GM19239 (cell line): ENCODE measurements at places on chromosomes 5 and 9.

GRCh38 chr9:83526211-83526610 is 12.0 kb downstream of the FRMD3 start:
- DNase-seq, result no peak

DNA sequence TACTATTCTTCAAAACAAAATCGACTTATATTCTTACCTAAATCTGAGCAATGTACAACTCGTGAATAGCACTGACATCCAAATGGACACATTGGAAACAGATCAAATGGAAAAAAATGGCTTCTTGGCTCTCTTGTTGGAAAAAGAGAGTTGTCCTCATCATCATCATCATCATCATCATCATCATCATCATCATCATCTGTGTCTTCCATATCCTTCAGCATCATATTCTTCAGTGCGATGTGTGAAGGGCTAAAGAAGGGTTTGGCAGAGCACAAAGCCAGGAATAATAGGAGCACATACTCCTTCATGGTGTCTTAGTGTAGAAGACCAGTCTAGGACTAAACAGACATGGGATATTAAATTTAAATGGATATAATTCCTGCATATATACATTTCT is 7.7 kb downstream of the ASPN start:
- no peak for DNase-seq

GRCh38 chr9:134955156-134955555 is 37.4 kb upstream of the FCN1 start:
- no peak for DNase-seq

- no peak for DNase-seq
Observed at GRCh38 chr5:73298772-73299630, 126.0 kb downstream of the TMEM174 start.

GRCh38 chr5:14569948-14570691 is 11.5 kb upstream of the OTULINL start:
- no peak for DNase-seq

DNA sequence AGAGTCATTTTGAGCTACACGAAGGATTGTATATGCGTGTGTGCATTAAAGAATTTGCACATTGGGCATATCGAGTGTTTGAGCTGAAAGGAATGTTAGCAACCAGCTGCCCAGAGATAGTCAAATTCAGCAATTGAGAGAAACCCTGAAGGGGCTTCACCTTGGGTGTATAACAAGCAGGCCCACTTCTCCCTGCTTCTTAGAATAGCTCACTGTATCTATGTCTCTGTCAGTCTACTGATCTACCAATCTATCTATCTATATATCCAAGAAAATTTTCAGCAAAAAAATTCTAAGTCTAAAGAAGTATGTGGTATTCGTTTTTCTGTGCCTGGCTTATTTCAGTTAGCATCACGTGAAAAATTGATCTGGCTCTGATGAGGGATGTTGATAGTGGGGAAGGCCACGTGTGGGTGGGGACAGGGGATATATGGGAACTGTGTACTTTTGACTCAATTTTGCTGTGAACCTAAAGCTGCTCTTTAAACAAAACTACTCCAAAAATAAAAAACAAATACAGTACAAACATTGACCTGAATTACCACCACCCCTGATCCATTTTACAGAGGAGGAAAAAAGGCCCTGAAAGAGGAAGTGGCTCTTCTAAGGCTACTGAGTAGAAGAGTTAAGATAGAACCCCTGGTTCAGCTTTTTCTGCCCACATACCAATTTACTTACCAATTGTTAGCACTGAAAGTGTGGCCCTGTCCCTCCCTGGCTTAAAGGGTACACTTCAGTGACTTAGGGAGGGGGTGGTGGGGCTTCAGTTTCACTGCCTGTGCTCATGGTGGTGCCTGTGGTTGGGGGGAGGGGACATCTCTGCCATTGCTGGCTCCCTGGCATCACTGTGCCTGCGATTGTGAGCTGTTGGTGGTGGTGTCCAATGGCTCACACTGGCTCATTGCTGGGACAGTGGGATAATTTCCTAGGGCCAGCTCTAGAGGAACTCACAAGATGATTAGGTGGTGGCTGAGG is 141.8 kb downstream of the DOCK2 start:
- peak; percentile 26 for DNase-seq

GRCh38 chr9:33458444-33458843 is 11.1 kb upstream of the AQP3 start:
- DNase-seq, result peak; percentile 47

GRCh38 chr5:34682926-34683623 is 26.9 kb downstream of the RAI14 start:
- no peak for DNase-seq

GRCh38 chr5:61625137-61625561 is 293.1 kb downstream of the ZSWIM6 start:
- DNase-seq, result no peak

- no peak for DNase-seq
Observed at GRCh38 chr5:27377626-27378025, 339.2 kb upstream of the CDH9 start.

GRCh38 chr5:143454936-143455516 is 51.5 kb upstream of the NR3C1 start:
- no peak for DNase-seq

GRCh38 chr5:41334758-41335157 is 121.4 kb upstream of the C6 start:
- no peak for DNase-seq

DNA sequence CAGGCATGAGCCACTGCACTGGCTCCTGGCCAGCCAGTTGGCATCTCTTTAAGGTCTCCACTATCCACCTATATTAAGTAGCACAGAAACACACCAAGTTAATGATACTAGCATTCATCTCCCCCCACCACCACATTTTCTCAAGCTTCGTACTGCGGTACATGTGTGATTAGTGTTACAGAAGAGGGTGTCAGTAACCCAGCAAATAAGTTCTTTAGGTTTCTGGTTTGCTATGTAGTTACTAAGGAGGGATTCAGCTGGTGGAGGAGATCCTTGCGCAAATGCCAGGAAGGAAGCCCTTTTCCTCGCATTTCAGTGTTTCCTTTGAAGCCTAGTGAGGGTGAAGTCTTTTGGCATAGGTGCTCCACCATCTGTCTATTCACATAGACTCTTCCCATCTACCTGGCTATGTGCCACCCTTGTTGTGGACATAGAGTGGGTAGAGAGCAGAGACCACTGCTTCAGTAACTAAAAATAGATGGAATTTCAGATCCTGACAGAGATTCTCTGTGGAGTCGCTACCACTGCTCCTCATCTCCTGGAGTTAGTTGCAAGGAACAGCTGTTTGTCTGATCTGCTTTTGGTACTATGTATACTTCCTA is 16.7 kb downstream of the UBE2D2 start:
- no peak for DNase-seq

DNA sequence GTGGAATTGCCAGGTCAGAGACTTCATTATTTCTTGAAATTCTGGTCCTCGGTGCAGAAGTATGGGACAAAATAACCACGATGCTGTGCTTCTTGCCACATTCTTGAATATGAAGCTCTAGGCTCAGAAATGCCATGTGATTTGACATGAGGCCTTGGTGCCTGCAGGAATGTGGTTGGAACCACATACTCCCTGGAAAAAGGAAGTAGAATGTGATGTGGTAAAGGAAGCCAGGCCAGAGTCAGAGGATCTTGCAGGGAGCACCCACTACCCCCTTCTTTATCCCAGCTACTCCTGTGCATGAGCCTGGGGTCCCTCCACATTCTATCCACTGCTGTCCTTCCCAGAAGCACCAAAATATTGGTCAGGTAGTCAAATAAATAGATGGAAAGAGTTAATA is 80.9 kb downstream of the FOXD1 start:
- no peak for DNase-seq

DNA sequence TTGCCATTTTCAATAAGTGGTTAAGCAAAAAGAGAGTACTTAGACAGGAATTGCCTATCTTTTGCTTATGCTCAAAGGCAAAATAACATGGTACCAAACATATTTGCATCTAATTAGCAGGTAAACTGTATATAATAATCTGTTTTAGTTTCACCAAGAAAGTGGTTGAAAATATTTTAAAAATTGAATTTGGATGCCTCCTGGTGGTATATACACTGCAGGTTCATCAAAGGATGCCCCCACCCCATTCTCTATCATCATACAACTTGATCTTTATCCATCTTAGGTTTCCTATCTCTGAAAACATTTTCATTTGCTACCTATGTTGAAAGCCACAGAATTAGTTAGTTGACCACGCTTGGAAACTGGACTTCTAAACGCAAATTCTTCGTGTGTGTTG is 47.0 kb upstream of the MROH2B start:
- no peak for DNase-seq

- DNase-seq, result peak; percentile 9
Observed at GRCh38 chr5:108720391-108720790, 27.3 kb upstream of the FER start.

- no peak for DNase-seq
Observed at GRCh38 chr5:181024245-181025064, 15.6 kb upstream of the BTNL9 start.

- DNase-seq, result no peak
Observed at GRCh38 chr5:168552146-168552545, 23.0 kb downstream of the FBLL1 start.

- DNase-seq, result no peak
Observed at GRCh38 chr5:117649821-117650220, 1075.2 kb upstream of the SEMA6A start.

DNA sequence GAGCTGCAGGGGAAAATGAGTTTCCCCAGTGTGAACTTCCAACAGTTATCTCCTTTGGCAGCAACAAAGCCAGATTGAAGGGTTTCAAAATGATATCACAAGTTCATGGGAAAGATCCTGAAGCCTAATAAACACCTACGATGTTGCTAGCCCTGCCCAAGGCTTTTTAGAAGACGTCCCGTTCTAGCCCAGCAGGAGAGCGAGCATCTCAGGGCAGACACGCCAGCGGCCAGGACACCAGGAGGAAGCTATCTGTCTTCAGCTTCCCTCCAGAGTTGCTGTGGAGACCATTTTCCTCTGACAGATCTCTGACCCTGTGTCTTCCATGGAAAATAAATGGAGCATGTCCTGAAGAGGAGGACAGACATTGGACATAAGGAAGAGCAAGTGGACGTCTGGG is 98.4 kb downstream of the FBXO38 start:
- no peak for DNase-seq

DNA sequence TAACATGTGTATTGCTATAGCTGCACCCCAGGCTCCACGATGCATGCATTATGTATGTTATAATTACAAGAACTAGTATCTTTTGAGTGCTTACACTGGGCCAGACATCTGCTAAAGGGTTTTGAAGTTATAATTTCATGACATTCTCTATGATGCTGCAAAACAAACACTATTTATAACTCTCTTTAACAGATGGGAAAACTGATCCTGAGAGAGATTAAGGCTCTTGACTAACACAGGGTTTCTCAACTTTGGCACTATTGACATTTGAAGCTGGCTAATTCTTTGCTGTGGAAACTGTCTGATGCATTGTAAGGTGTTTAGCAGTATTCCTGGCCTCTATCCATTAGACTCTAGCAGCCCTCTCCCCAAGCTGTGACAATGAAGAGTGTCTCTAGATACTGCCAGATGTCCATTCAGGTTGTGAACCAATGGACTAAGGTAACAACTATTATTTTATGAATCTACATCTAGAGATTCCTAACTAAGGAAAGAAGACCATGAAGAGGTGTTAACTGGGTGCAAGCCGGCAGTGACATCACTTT is 258.6 kb downstream of the ASTN2 start:
- no peak for DNase-seq

GRCh38 chr5:78419396-78419795 is 59.0 kb downstream of the SCAMP1 start:
- no peak for DNase-seq

- DNase-seq, result no peak
Observed at GRCh38 chr5:66932457-66932856, 264.1 kb downstream of the CD180 start.

DNA sequence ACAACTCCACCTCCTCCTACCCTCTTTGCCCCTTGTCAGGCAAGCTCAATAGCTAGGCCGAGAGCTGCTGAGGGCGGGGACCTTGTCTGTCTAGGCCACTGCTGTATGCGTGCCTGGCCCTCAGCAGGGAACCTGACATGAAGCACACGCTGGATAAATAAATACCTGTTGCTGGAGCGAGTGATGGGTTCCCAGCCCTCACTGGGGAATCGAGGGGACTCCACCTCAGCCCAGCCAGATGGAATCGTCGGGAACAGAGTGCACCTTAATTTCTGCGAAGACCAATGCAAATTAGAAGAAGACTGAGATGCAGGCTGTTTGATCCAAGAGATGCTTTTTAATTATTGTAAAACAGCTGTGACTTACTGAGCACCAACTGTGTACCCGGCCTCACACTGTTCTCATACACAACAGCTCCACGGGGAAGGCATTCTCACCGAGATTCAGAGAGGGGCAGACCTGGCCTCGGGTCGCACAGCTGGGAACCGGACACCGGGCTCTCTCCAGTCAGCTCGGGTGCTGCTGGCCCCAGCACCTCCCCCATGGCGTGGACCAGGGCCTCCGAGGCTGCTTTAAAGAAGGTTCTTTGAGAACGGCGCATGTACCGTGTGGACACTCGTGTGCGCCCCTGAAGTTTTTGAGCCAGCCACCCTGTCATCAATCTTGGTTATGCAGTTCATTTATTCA is 109.7 kb upstream of the IER5L start:
- no peak for DNase-seq

DNA sequence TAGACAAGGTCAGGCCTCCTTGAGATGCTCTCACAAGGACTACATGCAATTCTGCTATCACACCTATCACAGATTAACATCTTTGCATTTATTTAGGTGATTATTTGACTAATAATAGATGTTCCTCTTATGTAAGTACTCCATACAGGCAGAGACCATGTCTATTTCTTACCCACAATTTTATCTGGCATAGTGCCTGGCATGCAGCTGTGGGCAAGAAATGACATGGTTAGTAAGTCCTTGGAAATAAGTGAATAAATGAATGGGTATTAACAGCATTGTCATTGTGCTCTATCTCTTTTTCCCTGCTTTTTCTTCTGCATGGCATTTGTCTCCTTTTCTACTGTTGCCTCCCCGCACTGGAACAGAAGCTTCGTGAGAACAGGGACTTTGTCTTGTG is 49.4 kb downstream of the SLC22A5 start:
- DNase-seq, result no peak

DNA sequence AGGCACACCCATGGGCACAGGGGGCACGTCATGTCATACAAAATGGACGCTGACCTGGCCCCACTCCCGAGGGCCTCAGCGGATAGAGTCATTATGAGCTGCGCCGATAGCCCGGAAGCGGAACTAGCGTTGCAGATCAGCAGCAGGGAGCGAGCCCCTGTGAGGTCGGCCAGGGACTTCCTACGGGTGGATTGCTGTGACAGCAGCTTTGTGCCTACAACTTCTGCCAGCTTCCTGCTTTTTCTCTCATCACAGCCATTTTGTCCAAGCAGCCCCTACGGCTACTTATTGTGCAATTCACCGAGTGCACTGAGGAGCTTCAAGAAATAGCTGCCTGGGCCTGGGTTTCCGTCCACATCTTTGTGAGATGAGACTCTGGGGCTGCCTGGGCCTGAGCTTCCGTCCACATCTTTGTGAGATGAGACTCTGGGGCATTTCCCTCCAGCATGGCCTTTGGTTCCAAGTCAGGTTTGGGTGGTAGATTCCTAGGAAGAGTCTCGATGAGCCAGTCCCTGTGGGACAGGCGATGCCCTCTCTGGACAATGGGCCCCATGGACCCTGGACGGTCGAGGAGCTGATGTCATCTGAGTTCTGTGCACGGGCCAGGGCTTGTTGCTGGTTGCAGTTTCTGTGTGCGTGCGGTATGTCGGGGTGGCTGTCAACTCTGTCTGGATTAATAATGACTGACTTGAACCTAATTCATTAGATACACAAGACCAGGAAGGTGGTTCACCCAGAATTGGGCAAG is 67.0 kb upstream of the GNE start:
- no peak for DNase-seq

- no peak for DNase-seq
Observed at GRCh38 chr9:122221183-122221811, 7.5 kb downstream of the LHX6 start.
